Keratinocyte (primary cell): ENCODE measurements at places on chromosomes 12 and 14.
A peak's percentile ranks its signal among the peaks of the same experiment; 100 is the strongest.

DNA sequence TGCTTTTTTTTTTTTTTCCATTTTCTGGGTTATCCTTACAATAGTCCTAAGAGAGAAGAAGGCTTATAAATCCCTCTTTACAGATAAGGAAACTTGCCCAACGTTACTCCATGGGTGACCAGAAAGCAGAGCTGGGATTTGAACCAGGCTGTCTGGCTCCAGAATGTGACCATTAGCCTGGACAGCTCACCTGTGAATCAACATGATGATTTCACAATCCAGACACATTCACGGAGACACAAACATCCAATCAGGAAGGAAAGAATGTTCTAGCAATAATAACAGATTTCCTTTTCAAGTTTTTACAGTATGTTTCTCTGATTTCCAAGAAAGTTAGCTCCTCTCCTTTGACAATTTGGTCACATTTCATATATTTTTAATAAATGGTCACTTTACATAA is 118.3 kb downstream of the GALC start:
- DNase-seq: no peak

DNA sequence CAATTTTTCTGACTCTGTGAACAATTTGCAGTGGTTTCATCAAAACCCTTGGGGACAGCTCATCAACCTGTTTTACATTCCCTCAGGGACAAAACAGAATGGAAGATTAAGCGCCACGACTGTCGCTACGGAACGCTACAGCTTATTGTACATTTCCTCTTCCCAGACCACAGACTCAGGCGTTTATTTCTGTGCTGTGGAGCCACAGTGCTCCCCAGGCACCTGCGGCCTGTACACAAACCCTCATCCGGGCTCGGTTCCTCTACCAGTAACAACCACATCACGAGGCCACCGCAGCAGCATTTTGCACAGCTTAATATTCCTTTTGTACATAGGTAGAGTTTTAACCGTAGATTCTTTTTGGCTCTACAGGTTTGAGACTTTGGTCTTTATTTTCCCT is 397.4 kb upstream of the OR4E1 start:
- DNase-seq: no peak

DNA sequence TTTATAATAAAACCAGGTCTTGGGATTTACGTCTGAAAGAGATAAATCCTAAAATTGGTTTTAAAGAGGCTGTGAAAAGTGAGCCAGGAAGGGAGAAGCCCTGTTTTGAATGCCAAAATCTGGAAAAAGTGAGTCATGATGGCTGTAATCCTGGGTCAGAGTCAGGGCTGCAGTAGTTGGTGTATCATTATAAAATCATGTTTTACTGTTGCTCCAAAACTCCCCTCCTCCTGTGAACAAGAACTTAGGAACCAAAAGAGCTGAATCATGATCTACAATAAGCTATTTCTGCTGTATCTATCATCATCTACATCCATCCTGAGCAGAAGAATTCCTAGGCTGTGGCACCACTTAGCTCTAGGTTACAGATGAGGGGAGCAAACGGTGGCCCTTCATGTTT is 79.3 kb downstream of the LMO3 start:
- DNase-seq: no peak

- peak; percentile 32 for DNase-seq
Measured at GRCh38 chr12:79451978-79452377, 238.8 kb downstream of the PAWR start.

- no peak for DNase-seq
Measured at GRCh38 chr14:98937712-98938505, 334.1 kb downstream of the BCL11B start.

DNA sequence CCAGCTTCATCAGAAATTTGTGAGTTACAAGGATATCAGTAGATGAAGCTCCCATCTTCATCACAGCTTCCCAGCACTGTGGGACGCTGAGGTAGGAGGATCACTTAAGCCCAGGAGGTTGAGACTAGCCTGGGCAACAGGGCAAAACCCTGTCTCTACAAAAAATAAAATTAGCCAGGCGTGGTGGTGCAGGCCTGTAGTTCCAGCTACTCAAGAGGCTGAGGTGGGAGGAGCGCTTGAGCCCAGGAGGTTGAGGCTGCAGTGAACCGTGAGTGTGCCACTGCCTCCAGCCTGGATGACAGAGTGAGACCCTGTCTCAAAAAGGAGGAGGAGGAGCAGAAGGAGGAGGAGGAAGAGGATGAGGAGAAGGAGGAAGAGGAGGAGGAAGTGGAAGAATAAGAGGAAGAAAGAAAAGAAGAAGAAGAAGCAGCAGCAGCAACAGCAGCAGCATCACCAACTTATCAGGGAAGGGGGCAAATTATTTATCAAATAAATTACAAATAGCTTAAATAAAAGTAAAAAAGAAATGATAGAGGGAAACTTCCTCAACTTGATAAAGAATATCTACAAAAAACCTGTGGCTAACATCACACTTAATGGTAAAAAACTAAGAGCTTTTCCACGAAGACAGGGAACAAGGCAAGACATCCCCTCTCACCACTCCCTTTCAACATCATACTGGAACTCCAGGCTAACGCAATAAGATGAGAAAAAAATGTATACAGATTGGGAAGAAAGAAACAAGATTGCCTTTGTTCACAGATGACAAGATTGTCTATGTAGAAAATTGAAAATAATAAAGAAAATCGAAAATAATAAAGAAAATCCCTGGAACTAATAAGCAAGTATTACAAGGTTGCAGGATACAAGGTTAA is 69.6 kb downstream of the NINJ2 start:
- no peak for DNase-seq

DNA sequence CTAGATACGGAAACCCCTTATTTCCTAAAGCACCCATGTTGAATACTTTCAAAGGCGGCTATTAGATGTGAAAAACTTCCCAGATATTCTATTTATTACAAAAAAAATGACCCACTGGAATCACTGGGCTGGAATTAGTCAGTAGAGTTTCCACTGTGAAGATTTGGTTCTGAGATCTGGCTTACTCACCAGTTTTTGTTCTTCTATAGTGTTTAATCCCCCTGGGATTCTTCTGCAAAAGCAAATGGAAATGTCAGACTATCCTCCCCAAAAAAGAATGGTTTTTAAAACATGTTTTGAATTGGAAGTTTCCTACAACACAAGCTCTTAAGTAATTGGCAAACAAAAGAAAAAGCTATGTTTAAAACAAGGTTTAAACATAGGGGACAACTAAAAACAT is 166.4 kb downstream of the STXBP6 start:
- DNase-seq: no peak

GRCh38 chr14:24895243-24895583 is 154.7 kb downstream of the STXBP6 start:
- DNase-seq: no peak

- no peak for DNase-seq
Measured at GRCh38 chr14:33553706-33554278, 397.1 kb downstream of the EGLN3 start.

- DNase-seq: no peak
Measured at GRCh38 chr14:24342889-24343288, 3.1 kb upstream of the RIPK3 start.

GRCh38 chr12:38544330-38545066 is 227.9 kb downstream of the ALG10B start:
- DNase-seq: no peak

DNA sequence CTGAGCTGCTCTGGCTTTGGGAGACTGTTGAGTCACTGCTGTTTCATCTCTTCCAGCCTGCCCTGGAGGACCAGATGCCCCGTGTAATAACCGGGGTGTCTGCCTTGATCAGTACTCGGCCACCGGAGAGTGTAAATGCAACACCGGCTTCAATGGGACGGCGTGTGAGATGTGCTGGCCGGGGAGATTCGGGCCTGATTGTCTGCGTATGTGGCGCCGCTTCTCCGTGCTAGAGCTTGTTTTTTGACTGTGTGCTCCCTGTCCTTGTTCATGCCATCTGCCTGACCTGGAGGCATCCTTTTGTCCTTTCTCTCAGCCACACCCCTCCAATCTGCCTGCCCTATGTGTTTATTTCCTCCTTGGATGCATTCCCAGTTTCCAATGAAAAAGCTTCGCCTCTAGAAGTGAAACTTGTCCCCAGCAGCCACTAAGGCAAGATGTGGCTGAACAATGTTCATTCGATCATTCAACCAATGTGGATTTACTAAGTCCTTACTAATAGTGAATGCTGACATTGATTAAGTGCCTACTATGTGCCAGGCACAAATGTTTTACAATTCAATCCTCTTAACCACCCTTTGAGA is 98.6 kb downstream of the NT5DC3 start:
- DNase-seq: no peak
